ENCODE measurements at places on chromosomes 4 and X. TPM values are rescaled to one million over a fixed set of nuclear protein-coding genes. Genes with fewer than 3 reads are reported as not detected.

Gene DRP2
- 0.13 TPM for total RNA-seq

Gene PUDP
- total RNA-seq: 3.4 TPM

Gene GRIA2
- total RNA-seq: not detected

Gene TXLNG
- total RNA-seq: 17.6 TPM

Gene ASMT
- 0.10 TPM for total RNA-seq

Gene TRO
- not detected for total RNA-seq

Gene ABLIM2
- total RNA-seq: 0.13 TPM

Gene DRD5
- not detected for total RNA-seq

Gene PCDH7
- 0.21 TPM for total RNA-seq

Gene TMA16
- 12.8 TPM for total RNA-seq

Gene NPY1R
- 0.13 TPM for total RNA-seq

Gene HHIP
- total RNA-seq: not detected

Gene MAGEA12
- total RNA-seq: 6.2 TPM

Gene HEPH
- total RNA-seq: 17.7 TPM

Gene TMEM35A
- total RNA-seq: not detected

Gene USP17L18
- not detected for total RNA-seq

Gene DCX
- not detected for total RNA-seq

Gene GABRG1
- total RNA-seq: not detected

Gene SFRP2
- total RNA-seq: not detected

Gene PDE6B
- not detected for total RNA-seq

Gene STPG2
- total RNA-seq: not detected

Gene WDR17
- not detected for total RNA-seq

Gene RTL5
- not detected for total RNA-seq

Gene CEP135
- total RNA-seq: 5.5 TPM

GRCh38 chr4:11397146-11397545 lies 31.5 kb downstream of the HS3ST1 start:
- peak; percentile 5 for DNase-seq

DNA sequence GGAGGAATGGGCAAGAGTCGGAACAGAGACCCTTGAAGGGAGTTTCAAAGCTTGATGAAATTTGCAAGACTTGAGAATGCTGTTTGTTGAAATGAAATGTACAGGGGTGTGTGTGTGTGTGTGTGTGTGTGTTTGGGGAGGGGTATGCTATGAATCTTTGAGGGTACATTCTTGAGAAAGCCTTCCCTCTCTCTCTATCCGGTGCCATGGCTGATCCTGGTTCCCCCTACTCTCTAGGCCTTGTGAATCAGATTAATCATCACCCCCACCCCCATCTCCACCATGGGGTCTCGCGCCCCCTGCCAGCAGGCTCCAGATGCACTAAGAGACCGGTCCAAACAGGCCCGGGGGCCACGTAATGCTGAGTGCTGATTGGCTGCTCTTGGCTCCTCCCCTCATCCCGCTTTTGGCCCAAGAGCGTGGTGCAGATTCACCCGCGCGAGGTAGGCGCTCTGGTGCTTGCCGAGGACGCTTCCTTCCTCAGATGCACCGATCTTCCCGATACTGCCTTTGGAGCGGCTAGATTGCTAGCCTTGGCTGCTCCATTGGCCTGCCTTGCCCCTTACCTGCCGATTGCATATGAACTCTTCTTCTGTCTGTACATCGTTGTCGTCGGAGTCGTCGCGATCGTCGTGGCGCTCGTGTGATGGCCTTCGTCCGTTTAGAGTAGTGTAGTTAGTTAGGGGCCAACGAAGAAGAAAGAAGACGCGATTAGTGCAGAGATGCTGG lies at the start of gene HTR2C:
TSS of gene HTR2C (plus strand) at position 441 of the 729 bp plus-strand sequence. CDS start 142,851 bp downstream, outside the sequence.
- no peak for DNase-seq

DNA sequence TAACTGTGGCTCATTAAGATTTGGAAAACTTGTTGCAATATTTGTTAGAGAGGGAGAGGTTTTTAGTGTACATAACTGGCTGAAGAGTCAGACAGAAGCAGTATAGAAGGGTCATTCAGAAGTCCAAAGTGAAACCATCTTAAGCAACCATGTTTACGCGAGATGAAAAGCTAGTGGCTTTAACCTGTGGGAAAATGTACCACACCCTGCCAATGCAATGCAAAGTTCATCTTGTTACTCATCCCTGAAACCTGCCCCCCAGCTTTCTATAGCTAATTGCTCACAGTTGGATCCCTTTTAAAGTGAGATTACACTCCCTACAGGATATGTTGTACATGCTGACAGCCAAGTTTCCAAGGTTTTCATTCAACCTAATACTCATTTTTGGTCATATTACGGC lies 96.7 kb upstream of the RAPGEF2 start:
- DNase-seq: no peak

- peak; percentile 41 for DNase-seq
Measured at GRCh38 chr4:88188738-88189417, 30.4 kb upstream of the ABCG2 start.

DNA sequence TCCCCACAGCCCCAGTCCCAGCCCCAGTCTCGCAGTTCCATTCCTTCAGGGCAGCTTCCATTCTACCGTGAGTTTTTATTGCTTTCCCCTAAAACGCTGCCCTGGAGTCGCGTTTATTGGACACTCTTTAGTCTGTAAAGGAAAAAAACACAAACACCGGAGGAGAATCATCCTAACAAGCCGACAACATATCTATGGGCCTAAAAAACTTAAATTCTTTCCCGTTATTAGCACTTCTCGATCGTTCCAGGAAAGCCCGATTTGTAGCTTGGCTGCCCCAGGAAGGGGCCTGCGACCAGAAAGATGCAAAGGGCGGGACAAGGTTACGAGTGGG lies 178.5 kb downstream of the CBR4 start:
- DNase-seq: no peak

DNA sequence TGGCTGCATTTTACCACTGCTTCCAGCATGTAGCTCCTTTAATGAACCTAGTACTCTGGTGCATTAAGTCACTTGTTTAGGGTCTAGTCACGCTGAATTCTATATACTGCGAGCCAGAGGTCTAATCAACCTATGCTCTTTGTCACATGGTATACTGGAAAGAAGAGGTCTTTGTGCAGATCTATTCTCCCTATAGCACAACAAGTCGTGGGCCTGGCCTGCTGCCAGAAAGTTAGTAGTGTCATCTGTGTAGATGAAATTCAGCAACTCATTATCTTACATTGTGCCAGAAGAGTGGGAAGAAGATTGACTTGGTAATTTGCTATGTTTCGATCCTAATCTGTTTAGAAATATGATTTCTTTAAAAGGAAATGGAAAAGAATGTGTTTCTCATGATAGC lies 80.8 kb downstream of the AWAT2 start:
- no peak for DNase-seq

DNA sequence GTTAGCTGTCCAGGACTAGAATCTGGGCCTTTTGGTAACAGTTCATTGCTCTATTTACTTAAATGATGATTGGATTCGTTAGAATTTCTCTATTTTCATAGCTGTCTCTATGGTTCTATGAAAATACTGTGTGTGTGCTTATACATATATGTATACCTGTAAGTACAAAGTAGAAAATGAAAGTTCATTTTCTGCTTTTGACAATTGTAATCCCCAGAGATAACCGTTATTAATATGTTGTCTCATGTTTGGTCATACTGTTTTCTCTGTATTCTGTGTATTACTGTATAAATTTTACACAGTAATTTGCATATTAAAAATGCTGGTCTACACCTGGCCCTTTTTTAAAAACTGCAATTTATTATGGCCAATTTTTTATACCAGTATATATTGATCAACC lies 55.4 kb downstream of the CLCN3 start:
- DNase-seq: no peak

GRCh38 chr4:64399313-64400109 lies 9.7 kb downstream of the TECRL start:
- no peak for DNase-seq

GRCh38 chr4:134470544-134470943 lies 269.0 kb upstream of the PABPC4L start:
- DNase-seq: peak; percentile 59

- no peak for DNase-seq
Measured at GRCh38 chr4:151426513-151426912, 17.5 kb downstream of the FHIP1A start.

DNA sequence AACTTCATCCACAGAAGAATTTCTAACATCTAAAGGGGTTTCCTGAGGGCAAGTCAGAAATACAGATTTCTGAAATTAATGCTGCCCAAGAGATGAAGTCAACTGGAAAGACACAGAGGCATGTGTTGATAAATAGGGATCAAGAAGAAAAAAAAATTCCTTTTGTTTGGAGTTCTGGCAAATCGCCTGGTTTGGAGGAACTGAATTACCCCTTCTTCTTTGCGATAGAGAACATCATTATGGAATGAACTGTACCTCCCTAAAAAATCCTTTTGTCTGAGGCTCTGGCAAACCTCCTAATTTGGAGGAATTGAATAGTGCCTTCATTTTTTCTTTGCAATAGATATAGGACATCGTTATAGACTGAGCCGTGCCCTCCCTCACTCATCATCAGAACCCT lies 200.9 kb downstream of the DHRSX start:
- DNase-seq: no peak

DNA sequence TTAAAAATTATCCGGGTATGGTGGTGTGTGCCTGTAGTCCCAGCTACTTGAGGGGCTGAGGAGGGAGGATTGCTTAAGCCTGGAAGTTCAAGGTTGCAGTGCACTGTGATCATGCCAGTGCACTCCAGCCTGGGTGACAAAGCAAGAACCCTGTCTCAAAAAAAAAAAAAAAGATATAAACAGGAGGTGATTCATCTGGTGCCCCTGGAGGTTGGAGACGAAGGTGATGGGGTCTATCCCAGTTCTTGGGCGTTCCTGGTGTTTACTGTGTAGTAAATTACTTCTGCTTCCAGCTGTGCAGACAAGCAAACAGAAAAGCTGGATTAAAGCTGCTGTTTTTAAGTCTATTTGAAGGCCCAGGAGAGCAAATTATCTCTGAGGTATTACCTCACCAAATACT lies 19.9 kb downstream of the GPKOW start:
- DNase-seq: no peak

DNA sequence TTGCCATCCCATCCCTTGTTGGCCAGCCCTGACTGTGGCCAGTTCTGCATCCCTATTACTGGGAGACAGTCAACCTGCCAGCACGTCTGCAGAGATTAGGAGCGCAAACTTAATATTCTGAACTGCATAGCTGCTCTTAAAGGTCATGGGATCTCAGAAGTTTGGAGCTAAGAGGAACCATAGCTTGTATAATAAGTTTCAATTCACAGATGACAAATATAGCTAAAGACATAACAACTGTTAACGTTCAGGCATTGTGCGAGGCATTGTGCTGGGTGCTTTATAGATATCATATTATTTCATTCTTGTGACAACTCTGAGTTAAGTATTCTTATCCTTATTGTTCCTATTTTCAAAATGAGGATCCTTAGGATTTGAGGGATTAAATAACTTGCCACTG lies 3.7 kb downstream of the SCARB2 start:
- no peak for DNase-seq

- no peak for DNase-seq
Measured at GRCh38 chrX:107571296-107571998, 56.9 kb upstream of the PRPS1 start.

GRCh38 chr4:78566834-78567499 lies 15.4 kb downstream of the ANXA3 start:
- DNase-seq: peak; percentile 50

GRCh38 chr4:167578906-167579305 lies 344.6 kb upstream of the SPOCK3 start:
- DNase-seq: no peak

DNA sequence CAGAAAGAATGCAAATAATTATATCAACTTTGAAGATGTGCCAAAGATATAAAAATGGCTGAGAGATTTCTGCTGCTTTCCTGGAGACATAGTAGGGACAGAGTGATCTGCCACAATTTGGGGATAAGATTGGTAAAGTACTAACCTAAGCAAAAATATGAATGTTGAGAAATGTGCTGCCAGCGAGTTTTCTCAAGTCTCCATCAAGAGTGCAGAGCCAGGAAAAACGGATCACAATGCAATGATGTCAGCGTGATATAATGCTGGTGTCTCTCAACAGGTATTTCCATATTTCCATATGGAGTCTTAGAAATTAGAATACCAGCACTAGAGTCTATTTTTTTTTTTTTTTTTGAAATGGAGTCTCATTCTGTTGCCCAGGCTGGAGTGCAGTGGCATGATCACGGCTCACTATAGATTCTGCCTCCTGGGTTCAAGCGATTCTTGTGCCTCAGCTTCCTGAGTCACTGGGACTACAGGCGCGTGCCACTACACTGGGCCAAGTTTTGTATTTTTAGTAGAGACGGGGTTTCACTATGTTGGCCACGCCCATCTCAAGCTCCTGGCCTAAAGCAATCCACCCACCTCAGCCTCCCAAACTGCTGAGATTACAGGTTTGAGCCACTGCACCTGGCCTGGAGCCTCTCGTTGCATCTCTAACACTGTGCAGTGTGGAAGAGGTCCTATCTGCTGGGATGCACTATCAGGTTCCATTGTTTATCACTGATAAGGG lies 893.5 kb downstream of the TRIML1 start:
- DNase-seq: no peak

GRCh38 chr4:27178061-27178460 lies 317.4 kb downstream of the STIM2 start:
- DNase-seq: no peak

- no peak for DNase-seq
Measured at GRCh38 chrX:23898412-23898959, 9.3 kb downstream of the APOO start.

DNA sequence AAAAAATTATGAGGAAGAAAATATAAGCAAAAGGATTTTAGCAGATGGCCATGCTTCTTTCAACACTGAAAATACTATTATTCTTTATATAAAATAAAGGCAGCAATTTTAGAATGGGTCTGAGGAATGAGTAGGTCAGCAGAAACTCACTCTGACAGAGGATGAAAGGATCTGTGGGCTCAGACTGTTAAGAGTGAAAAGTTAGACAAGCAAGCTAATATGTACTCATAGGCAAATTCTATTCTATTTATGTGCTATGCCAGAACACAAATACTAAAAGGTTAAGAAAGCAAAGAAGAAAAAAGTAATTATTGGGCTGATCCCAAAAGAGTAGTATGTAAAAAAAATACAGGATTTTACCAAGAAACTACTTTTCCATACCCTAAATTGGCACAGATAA lies 13.9 kb downstream of the LCORL start:
- DNase-seq: no peak

- no peak for DNase-seq
Measured at GRCh38 chr4:139018971-139019758, 3.6 kb downstream of the NOCT start.

DNA sequence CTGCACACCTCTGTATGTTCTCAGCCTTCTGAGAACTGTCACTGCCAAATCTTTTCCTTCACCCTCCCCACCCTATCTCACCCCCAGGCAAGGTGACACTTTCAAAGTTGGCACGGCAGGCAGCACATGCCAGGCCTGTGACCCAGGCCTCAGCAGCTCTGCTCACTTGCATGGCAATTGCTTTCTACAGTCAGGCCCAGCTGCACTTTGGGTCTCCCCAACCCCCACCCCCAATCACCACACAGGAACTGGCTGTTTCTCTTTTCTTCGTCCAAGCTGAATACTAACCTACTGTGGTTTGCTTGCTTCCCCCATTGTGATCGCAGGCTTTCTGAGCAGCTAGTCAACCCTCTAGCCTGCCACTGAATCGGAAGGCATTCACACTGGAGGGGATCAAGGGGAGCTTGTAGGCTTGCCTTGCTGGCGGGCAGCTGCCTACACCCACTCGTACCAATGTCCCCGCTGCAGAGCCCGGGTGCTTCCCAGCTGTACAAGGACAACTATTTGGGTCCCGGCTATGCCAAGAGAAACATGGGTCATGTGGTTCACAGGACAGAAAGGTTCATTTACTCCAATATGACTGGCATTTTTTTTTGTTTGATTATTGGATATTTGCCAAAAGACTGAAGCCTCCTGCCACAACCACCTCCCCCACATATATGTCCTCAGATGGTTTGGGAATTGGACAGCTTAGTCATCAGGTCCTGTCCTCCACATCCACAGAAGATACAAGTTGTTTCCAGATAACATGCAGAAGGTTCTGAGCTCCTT lies 28.1 kb downstream of the SLC25A43 start:
- DNase-seq: no peak
